ENCODE measurements at places on chromosomes 13 and 19.

DNA sequence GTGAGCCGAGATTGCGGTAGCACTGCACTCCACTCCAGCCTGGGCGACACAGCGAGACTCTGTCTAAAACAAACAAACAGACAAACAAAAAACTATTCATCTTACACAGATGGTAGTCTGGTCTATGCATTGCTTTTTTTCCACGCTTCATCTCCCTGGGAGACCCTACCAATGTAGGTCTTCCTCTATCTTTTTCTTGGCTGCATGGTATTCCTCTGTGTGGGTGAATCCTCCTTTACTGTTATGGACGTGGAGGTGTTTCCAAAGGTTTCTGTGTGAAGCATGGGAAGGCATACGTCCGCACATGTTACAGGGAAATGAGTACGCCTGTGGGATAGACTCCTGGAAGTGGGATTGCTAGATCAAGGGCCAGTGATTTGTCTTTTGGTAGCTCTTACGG is 5.6 kb downstream of the BICRA start:
- no peak for DNase-seq

GRCh38 chr13:24613128-24613527 is 67.1 kb upstream of the ATP12A start:
- DNase-seq: no peak

GRCh38 chr19:35712567-35713505 is 5.0 kb upstream of the KMT2B start:
- no peak for DNase-seq

GRCh38 chr19:49469828-49470614 is 4.0 kb upstream of the FLT3LG start:
- DNase-seq: no peak

- no peak for DNase-seq
Measured at GRCh38 chr13:110280231-110280813, 26.6 kb downstream of the COL4A1 start.

GRCh38 chr19:1025960-1026782 is at the start of gene CNN2:
Gene CNN2 (plus strand): TSS chr19:1026608. CDS start chr19:1026662, 54 bp downstream.
- DNase-seq: peak; percentile 80

- DNase-seq: no peak
Measured at GRCh38 chr19:28184997-28185396, 1028.0 kb downstream of the UQCRFS1 start.

GRCh38 chr19:50417111-50418081 is 1.3 kb upstream of the SPIB start:
- no peak for DNase-seq

- no peak for DNase-seq
Measured at GRCh38 chr13:76000131-76000530, 364.0 kb downstream of the LMO7 start.

GRCh38 chr19:7982103-7982502 is 23.3 kb downstream of the ELAVL1 start:
- no peak for DNase-seq

DNA sequence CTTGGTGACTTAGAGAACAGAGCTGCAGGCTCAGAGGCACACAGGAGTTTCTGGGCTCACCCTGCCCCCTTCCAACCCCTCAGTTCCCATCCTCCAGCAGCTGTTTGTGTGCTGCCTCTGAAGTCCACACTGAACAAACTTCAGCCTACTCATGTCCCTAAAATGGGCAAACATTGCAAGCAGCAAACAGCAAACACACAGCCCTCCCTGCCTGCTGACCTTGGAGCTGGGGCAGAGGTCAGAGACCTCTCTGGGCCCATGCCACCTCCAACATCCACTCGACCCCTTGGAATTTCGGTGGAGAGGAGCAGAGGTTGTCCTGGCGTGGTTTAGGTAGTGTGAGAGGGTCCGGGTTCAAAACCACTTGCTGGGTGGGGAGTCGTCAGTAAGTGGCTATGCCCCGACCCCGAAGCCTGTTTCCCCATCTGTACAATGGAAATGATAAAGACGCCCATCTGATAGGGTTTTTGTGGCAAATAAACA is 9.9 kb downstream of the APOC1 start:
- peak; percentile 64 for DNase-seq

DNA sequence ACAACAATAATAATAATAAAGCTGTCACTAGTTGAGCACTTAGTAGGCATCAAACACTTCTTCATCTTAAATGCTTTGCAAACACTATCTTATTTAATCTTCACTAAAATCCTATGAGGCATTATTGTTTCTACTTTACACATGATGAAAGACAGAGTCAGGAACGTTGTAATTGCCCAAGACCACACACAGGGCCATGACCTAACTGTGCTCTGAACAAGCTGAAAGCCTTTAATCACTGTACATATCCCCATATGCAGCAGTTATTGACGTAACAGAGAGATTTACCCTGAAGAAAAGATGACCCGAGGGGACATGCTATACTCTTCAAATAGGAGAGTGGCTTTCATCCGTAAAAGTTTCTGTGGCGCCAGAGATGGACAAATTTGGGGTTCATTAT is 53.0 kb downstream of the SACS start:
- no peak for DNase-seq

- DNase-seq: no peak
Measured at GRCh38 chr19:2208975-2209374, 27.2 kb downstream of the PLEKHJ1 start.

DNA sequence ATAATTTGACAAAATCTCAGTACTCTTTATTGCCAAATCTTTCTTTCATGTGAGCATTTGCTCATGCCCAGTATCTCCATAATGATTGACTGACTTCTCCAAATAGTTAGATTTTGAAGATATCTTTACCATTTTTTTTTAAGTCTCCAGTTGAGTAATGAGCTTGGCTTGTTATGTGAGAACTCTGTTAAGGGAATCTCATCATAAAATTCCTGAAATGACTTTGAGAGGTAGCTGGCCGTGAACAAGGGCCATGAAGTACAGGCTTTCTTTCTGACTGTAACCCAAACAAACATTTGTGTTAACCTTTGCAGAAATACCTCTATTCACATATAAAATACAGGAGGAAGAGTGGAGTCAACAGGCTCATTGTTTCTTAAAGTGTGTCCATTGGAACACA is 449.7 kb downstream of the IRS2 start:
- DNase-seq: peak; percentile 48

GRCh38 chr19:6362027-6362350 is 658 bp downstream of the CLPP start:
- DNase-seq: no peak

DNA sequence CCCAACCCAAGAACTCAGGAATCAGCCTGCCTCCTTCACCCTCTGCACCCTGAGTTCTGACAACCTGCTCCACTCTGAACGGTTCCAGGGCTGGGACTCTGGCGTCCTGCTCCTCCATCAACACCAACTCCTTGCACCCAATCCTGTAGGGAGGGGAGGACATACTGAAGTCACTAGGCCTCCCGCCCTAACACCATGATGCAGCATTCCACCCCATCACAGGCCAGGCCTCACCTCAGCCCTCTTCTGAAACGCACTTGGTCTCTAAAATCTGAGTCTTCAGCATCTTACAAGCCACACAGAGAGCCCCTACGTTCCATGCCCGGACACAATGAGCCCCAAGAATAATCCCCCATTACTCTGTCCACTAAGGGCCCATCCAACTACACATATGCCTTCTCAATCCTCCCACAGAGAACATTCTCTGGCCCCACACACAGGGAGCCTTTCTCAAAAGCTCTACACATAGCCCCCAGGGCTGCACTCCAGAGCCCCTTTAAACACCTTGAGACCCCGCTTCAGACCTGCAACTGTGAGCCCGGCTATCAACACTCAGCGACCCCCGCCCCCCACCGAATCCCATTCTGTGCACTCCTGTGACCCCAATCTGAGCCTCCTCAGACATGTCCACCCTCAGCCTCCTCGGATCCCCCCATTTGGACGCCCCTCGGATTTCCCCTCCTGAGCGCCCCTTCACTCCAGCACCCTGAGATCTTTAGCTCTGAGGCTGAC is 567 bp downstream of the ALKBH6 start:
- no peak for DNase-seq

DNA sequence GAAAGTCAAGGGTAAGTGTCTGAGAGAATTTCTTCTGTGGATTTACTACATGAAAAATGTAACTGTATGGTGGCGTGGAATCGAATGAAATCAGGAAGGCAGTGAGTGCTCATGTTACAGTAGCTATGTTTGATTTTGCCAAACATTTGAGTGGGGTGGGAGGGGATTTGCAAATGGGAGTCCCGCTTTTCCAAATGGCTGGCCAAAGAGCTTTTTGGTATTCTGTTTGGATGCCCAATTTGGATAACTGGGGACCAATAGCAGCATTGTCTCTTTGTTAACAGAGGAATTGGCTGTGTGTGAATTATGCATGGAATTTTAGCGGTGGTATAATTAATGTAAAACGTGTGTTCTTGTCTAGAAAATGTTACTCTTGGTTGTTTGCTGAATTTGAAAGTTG is 17.8 kb downstream of the HNRNPM start:
- no peak for DNase-seq

DNA sequence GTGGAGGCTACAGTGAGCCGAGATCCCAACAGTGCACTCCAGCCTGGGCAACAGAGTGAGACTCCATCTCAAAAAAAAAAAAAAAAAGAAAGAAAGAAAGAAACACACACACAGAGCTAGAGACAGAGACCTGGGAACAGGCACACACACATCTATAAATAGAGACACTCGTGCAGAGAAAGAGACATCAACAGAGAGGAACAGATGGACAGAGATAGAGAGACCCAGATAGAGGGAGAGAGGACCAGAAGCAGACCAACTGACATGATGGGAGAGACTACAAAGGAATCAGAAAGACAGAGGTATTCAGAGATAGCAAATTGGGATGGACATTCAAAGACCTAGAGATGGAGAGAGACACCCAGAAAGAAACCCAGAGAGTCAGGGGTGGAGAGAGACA is 2.1 kb upstream of the CA11 start:
- peak; percentile 42 for DNase-seq

DNA sequence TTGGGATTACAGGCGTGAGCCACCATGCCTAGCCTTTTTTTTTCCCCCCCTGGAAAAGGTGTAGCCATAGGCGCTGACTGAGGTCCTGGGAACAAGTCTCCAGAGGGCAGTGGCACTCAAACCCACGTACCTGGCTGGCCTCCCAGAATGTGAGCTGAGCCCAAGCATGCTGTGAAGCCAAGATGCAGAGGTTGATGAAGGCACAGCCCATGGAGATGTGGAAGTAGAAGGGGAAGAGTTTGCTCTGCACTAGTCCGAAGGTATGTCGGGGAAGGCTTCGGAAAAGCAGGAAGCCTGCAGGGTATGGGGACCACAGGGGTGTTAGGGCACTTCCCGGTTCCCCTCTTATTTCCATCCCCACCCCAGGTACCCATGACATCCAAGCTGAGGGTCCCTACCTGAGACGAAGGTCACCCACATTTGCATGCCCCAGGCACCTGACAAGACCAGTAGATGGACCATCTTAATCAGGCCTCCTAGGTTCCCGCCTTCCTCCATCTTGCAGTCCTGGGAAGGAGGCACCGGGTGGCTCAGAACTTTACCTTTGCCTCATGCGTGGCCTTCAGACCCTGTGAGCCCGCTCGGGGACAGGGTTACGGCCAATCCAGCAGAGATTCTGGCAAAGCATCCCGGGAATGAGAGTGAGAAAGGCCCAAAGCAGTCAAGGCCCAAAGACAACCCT is 805 bp downstream of the TMEM205 start:
- DNase-seq: peak; percentile 25

DNA sequence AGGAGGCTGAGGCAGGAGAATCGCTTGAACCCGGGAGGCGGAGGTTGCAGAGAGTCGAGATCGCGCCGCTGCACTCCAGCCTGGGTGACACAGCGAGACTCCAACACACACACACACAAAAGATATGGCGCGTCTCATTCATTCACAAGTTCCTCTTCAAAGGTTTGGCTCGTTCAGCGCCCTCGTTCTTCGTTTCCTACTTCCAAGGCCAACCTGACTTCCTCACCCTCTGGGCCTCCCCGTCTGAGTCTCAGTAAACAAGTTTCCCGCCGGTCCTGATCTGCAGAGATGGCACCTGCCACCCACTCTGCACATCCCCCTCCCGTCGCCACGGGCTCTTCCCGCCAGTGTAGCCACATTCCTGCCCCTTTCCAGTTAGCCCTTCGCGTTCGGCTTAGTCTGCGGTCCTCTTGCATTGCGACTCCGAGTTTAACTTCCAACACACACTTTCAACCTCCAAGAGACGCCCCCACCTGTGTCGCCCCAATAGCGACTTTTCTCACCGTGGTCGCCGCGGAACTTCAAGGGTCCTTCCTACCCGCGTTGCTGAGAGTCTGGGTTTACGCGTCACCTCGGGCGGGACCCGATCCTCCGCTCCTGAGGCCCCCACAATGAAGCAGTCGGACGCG is 1.3 kb upstream of the BSG start:
- no peak for DNase-seq

- no peak for DNase-seq
Measured at GRCh38 chr19:19444681-19445155, 39.2 kb downstream of the GATAD2A start.

DNA sequence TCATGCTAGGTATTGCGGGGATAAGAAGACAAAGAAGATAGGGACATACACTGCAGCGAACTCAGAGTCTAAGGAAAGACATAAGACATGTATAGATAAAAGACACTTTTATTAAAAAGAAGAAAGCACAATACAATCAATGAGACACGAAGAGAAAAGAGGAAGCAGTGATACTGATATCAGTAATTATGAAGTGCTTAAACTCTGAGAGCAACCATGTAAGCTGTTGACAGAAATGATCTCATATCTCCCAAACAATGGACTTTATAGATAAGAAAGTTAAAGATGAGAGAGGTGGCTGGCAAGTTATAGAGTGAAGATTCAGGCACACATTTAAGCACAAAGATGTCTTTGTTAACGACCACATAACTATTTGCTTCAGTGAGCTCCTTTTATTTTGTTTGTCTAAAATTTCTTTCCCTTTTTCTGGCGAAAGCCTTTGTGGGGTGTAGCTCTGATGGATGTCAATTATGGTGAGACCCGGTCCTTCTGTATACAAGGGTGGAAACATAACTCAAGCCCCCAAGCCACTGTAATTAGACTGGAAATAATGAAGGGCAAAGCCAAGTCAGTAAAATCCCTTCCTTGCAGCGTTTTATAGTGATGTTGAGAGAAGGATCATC is 818.0 kb upstream of the SLC10A2 start:
- DNase-seq: no peak

- DNase-seq: no peak
Measured at GRCh38 chr13:106475852-106476251, 59.6 kb downstream of the EFNB2 start.

GRCh38 chr13:112796190-112796915 is 106.5 kb downstream of the ATP11A start:
- peak; percentile 89 for DNase-seq

- no peak for DNase-seq
Measured at GRCh38 chr19:54156953-54157352, 2.6 kb downstream of the LENG1 start.

GRCh38 chr13:30601836-30602235 is 15.9 kb upstream of the USPL1 start:
- no peak for DNase-seq

GRCh38 chr19:39147480-39147879 is 21.9 kb downstream of the PAK4 start:
- DNase-seq: no peak

Measured in myocyte (in vitro differentiated cells).